ENCODE measurements at places on chromosomes 12 and 14.

DNA sequence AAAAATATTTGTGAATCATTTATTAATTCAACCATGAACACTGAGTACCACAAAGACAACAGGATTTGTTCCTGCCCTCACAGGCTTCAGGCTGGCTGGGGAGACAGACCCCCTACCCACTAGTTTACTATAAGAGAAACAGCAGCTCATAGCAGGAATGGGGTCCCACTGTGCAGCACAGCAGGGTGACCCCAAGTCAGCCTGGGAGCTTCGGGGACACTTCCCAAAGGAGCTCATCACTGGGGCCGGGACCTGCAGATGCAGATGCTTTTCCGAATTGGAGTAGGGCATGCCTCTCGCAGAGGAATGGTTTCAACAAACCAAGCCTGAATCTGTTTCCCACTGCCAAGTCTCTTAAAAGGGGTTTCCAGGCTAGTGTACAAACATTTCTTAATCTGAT lies 176.2 kb upstream of the PWP1 start:
- DNase-seq: no peak

DNA sequence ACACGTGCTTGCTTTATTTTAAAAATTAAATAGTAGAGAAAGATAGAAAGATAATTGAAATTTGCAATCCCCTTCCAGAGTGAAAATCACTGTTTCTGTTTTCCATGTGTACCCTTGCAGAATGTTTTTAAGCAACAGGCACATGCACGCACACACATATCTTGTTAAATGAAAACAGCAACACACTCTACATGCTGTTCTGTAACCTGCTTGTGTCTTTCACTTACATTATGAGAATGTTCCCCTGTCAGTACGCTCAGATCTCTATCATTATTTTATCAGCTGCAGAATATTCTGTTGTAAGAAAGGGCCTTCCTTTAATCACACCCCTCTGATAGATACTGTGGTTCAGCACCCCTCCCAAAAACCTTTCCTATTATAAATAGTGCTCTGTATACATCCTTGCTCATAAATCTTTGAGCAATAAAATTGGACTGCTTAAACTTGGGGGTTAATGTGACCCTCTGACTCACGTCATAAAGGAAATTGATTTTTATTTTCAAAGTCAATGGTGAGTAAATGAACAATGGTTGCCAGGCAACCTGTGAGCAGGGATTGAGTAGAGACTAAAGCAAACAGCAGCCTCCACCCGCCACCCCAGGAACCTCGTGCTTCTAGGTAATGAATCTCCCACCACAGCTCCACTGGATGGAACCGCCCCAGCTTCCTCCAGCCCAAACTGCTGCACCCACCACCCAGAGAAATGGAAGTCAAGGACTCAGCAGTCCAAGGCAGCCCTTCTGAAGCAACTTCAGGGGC lies 31.9 kb upstream of the CHGA start:
- peak; percentile 10 for DNase-seq

- DNase-seq: no peak
Observed at GRCh38 chr12:130195369-130195768, 33.1 kb downstream of the FZD10 start.

GRCh38 chr14:25667387-25667786 lies 617.4 kb upstream of the STXBP6 start:
- DNase-seq: no peak

GRCh38 chr12:93245543-93245942 lies 132.2 kb upstream of the NUDT4 start:
- DNase-seq: no peak

DNA sequence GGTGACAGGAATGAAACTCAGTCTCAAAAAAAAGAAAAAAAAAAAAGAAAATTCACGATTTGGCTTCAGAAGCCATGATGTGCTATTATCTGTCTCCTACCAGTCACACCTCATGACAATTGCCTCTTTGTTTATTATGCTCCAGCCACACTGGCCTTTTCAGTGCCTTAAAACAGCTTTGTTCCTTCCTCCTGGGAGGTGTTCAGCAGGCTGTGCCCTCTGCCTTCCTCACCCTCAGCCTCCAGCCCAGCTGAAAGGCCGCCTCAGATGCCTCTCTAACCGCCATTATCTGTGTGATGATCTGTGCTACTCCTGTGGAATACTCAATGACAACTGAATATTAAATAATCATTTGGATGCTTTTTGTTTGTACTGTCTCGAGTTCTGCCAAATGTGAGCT lies 8.6 kb upstream of the ARPC3 start:
- no peak for DNase-seq

GRCh38 chr12:20248646-20249045 lies 119.7 kb upstream of the PDE3A start:
- DNase-seq: no peak

- no peak for DNase-seq
Observed at GRCh38 chr14:77741438-77741837, 19.5 kb downstream of the SNW1 start.

DNA sequence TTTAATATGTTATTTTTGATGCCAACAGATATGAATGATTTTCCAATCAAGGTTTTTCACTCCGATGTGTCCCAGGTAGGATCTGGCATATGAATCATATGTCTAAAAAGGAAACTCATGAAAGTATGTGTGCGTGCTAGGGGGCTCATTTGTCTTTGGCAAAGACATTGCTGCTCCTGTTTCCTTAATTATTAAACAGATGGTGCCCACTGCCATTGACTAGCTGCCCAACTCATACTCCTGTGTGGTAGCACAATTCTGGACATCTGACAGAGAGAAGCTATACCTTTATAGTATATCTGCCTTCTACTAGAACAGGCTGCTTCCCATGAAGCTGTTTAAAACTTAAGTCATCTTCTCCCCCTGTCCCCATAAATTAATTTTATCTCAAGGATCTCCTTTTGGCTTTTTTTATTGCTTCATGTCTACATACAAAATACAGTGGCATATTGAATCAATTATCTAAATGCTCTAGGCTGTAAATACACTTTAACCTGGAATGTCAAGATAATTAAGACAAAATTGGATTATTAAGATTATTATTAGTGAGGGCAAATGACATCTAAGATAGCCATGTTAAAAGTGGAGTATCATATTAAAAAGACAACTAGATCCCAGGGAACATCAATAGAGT lies 1.4 kb upstream of the PDE3A start:
- no peak for DNase-seq

GRCh38 chr12:126093908-126094307 lies 1028.7 kb downstream of the AACS start:
- DNase-seq: no peak

DNA sequence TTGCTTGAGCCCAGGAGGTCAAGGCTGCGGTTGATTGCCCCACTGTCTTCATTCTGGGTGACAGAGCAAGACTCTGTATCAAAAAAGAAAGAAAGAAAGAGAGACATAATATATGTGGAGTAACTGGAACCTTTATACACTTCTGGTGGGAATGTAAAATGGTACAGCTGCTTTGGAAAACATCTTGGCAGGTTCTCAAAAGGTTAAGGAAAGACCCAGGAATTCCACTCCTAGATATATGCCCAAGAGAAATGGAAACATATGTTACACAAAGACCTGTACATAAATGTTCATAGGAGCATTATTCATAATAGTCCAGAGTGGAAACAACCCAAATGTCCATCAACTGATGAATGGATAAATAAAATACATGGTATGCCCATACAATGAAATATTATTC lies 7.2 kb downstream of the RBMS2 start:
- DNase-seq: no peak
